ENCODE measurements at places on chromosomes 16 and 17. TPM values are rescaled to one million over a fixed set of nuclear protein-coding genes. Genes with fewer than 3 reads are reported as not detected.

Gene VTN
- 0.72 TPM for total RNA-seq

Gene PERCC1
- 21.4 TPM for total RNA-seq

DNA sequence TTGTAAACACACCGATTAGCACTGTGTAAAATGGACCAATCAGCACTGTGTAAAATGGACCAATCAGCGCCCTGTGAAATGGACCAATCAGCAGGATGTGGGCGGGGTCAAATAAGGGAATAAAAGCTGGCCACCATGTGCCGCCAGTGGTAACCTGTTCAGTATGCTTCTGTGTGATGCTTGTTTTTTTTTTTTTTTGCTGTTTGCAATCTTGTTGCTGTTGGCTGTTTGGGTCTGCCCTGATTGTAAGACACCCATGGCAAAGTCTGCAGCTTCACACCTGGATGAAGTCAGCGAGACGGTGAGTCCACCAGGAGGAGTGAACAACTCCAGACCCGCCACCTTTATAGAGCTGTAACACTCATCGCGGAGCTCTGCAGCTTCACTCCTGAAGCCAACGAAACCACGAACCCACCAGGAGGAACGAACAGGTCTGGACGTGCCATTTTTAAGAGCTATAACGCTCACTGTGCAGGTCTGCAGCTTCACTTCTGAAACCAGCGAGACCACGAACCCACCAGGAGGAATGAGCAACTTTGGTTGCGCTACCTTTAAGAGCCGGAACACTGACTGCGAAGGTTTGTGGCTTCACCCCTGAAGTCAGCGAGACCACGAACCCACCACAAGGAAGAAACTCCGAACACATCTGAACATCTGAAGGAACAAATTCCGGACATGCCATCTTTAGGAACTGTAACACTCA is 85.0 kb upstream of the MED9 start:
- H3K27me3 ChIP-seq, result no peaks in the 10 kb centered on the region
- H3K36me3 ChIP-seq, result no peaks in the 10 kb centered on the region
- no peak overlapping the region for H3K27ac ChIP-seq
- DNase-seq, result no peak
- H3K4me1 ChIP-seq, result no peaks in the 10 kb centered on the region

Gene SPNS2
- total RNA-seq, result 27.7 TPM

GRCh38 chr17:46928467-46929261 is 5.7 kb downstream of the GOSR2 start:
- no peak for DNase-seq
- peaks cover 48% of the 10 kb centered on the region for H3K36me3 ChIP-seq
- H3K27ac ChIP-seq, result no peak overlapping the region
- H3K4me3 ChIP-seq, result no peak overlapping the region

DNA sequence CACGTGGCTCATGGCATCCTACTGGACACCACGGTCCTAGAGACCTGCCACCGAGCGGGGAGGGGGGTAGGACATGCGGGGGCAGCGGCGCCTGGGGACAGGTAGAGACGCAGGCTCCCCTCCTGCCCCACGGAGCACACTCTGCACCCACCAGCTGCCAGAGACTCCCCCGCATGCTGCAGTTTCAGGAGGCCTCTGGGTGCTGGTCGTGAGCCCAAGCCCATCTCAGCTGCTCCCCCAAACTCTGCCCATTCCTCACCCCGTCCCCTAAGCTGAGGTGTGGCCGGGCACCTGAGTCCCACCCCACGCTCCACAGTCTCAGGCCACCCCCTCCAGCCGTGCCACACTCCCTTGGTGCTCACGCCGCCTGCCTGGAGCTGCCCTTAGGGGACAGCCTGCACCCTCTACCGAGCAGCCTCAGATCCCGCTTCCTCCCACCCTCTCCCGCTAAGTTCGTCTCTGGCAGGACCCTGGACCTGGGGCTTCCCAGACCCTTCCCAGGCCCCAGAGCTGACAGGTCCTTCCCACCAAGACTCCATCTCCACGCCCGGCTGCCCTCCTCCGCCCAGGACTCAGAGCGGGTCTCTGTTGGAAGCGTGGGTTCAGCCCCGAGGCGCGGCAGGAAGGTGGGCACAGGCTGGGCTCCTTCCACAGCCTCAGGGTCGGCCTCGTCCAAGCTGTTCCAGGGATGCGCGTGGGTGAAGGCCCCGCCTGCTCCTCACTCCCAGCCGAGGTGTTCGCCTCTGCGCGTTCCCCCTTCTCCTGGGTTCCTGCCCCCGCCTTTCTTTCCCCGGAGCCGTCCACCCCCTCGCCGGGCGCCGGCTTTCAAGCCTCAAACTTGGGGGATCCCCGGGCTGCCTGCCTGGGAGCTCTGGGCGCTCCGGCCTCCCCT is 1.3 kb downstream of the RAB40B start:
- peak; percentile 59 for DNase-seq
- H3K4me3 ChIP-seq, result peak overlapping the region; percentile 85
- H3K36me3 ChIP-seq, result no peaks in the 10 kb centered on the region

Gene FZD2
- total RNA-seq, result 19.3 TPM

GRCh38 chr17:27343977-27344607 is 50.2 kb downstream of the WSB1 start:
- H3K4me3 ChIP-seq, result no peak overlapping the region
- H3K27ac ChIP-seq, result peak overlapping the region; percentile 3
- no peaks in the 10 kb centered on the region for H3K27me3 ChIP-seq
- no peak for DNase-seq

DNA sequence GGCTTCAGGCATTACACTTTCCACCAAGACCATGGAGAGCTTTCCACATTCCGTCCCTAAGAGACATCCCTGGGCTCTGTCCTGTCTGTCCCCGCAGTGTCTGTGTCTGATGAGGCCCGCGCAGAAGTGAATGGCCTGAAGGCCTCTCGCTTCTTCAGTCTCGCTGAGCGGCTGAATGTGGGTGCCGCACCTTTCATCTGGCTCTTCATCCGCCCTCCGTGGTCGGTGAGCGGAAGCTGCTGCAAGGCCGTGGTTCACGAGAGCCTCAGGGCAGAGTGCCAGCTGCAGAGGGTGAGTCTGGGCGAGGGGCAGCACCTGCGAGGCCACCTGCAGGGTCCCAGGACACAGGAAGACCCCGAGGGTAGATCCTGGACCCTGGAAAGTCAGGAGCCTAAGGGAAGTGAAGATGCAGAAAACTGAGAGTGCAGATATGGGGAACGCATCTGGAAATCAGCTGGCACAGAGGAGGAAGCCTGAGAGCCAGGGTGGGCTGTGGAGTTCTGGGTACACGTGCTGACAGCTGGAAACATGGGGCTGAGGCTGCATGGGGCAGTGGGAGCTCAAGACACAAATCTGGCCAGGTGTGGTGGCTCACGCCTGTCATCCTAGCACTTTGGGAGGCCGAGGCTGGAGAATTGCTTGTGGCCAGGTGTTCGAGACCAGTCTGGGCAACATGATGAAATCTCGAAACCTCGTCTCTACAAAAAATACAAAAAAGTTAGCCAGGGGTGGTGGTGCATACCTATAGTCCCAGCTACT is 8.0 kb downstream of the CCNF start:
- H3K4me1 ChIP-seq, result no peaks in the 10 kb centered on the region
- no peak overlapping the region for H3K4me3 ChIP-seq
- DNase-seq, result no peak
- H3K27me3 ChIP-seq, result no peaks in the 10 kb centered on the region
- H3K27ac ChIP-seq, result no peak overlapping the region

DNA sequence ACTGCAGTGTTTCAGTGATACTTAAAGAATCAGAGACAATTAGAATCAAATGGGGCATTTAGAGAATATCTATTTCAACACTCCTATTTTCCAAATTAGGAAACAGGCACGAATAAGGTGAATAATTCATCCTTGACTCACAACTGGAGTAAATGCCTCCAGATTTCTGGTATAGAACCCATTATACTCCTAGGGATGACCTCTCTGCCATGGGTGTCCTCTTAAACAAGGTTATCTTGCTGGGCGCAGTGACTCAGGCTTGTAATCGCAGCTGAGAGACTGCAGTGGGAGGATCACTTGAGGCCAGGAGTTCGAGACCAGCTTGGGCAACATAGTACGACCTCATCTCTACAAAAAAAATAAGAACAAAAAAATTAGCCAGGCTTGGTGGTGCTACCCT is 139.8 kb upstream of the ELAC2 start:
- no peaks in the 10 kb centered on the region for H3K27me3 ChIP-seq
- H3K4me1 ChIP-seq, result no peaks in the 10 kb centered on the region
- H3K4me3 ChIP-seq, result no peak overlapping the region
- no peak overlapping the region for H3K27ac ChIP-seq
- no peaks in the 10 kb centered on the region for H3K36me3 ChIP-seq
- DNase-seq, result no peak

DNA sequence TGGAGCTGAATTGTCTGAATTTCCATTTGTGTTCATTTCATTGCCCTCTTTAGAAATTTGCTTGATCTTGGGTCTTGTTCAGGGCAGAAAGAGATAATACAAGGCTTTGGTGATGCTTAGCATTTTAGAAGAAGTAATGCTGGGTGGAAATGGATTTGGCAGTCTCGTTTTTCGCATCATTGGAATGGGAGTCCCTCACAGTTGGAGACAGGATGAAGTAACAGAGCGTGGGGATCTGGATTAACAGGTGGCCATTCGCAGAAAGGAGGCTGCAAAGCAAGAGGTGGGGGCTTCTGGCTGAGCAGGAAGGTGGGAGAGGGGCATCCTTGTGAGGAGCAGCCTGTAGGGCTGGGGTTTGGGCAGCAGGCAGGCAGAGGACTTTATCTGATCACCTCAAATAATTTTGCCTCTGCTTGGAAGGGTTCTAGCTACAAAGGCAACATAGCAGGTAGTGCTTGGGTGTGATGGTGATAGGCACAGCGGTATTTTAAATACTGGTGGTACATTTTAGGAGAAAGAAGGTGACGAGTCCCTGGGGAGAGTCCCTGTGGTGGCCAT is 17.0 kb downstream of the KSR1 start:
- peaks cover 27% of the 10 kb centered on the region for H3K4me1 ChIP-seq
- H3K36me3 ChIP-seq, result no peaks in the 10 kb centered on the region
- H3K27ac ChIP-seq, result peak overlapping the region; percentile 83

- DNase-seq, result no peak
- H3K27ac ChIP-seq, result no peak overlapping the region
- H3K27me3 ChIP-seq, result no peaks in the 10 kb centered on the region
- no peak overlapping the region for H3K4me3 ChIP-seq
- no peaks in the 10 kb centered on the region for H3K36me3 ChIP-seq
- H3K4me1 ChIP-seq, result no peaks in the 10 kb centered on the region
Observed at GRCh38 chr16:35409503-35409902, 1950.1 kb downstream of the TP53TG3F start.

Gene TBC1D3I
- 5.8 TPM for total RNA-seq

Gene GJC1
- 35.7 TPM for total RNA-seq

Gene TBC1D3C
- not detected for total RNA-seq

GRCh38 chr17:50163843-50164696 is 1.7 kb upstream of the SGCA start:
- peaks cover 16% of the 10 kb centered on the region for H3K4me1 ChIP-seq
- DNase-seq, result no peak
- no peak overlapping the region for H3K27ac ChIP-seq

DNA sequence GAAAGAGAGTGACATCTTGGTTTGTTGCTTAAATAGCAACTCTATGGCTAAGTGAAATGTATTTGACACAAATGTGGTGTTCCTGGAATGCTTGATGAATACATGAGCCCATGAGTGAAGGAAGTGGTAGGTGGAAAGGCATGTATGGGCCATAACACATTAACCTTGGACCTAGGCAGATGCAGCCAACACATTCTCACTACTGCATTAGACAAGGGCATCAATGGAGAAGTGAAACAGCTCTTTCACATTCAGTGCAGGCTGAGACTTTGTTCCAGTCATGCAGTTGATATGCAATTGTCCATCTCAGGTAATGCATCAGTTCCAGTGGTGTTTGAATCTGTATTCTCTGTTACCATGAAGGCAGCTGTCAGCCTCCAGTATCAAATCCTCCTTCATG is 133.6 kb downstream of the HS3ST3B1 start:
- H3K36me3 ChIP-seq, result no peaks in the 10 kb centered on the region
- no peak overlapping the region for H3K27ac ChIP-seq
- H3K4me3 ChIP-seq, result no peak overlapping the region
- no peaks in the 10 kb centered on the region for H3K27me3 ChIP-seq

Gene MON1B
- total RNA-seq, result 9.5 TPM

DNA sequence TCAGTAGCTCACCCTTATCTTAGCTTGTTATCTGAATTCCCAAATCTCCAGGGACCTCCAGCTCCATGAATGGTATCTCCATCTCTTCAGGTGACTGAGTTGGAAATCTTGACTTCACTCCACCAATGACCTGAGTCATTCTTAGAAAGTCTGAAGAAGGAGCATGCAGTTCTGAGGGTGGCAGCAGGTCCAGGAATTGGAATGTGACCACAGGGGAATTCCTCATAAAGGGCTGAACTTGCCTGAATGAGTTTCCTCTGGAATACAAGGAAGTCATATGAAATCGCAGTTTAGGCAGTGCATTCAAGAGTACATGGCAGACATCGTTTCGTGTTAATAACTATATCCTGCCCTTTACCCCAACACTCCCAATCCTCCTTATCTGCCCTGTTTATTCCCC is 12.5 kb upstream of the PYY start:
- H3K4me3 ChIP-seq, result no peak overlapping the region
- no peaks in the 10 kb centered on the region for H3K36me3 ChIP-seq
- H3K27ac ChIP-seq, result no peak overlapping the region
- DNase-seq, result no peak
- no peaks in the 10 kb centered on the region for H3K27me3 ChIP-seq

DNA sequence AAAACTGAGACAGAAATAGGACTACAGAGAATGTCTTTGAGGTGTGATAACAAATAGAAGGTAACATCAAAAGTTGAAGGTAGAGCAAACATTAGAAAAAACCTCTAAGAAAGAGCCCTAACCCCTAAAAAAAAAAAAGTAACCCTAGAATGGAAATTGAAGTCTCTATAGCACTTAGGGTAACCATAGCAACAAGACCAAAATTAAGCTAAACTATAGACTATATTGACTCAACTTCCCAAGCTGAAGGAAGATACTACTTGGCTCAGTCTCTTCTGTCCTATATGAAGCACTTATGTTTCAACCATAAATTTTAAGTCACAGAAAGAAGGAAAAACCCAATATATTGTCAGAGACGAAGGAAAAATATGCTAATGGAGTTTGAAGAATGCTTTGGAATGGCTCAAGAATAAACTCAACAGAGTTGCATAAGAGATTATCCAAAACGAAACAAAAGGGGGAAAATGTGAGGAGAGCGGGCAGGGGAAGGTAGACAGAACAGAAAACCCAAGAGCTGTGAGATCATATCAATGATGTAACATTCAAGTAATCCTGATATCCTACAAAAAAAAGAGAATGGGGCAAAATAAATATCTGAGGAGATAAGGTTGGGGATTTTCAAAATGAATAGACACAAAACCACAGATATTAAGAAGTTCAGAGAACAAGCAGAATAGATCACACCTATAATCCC is 88.4 kb downstream of the USP32 start:
- peaks cover 12% of the 10 kb centered on the region for H3K36me3 ChIP-seq
- H3K4me3 ChIP-seq, result no peak overlapping the region
- no peaks in the 10 kb centered on the region for H3K27me3 ChIP-seq
- H3K27ac ChIP-seq, result no peak overlapping the region
- no peak for DNase-seq
- H3K4me1 ChIP-seq, result peaks cover 6% of the 10 kb centered on the region

Gene ATP1B2
- 0.45 TPM for total RNA-seq

Gene CTRB2
- not detected for total RNA-seq

Gene PDF
- total RNA-seq, result 24.1 TPM

Data from stomach (tissue), 19 donors.